ENCODE measurements at places on chromosomes 3 and 15. TPM values are rescaled to one million over a fixed set of nuclear protein-coding genes. Genes with fewer than 3 reads are reported as not detected.

Gene PRR20G
- total RNA-seq: not detected

Gene PLSCR2
- total RNA-seq: 0.69 TPM

Gene VEPH1
- total RNA-seq: 0.23 TPM

Gene OR5K2
- not detected for total RNA-seq

Gene PHLDB2
- total RNA-seq: 154 TPM

DNA sequence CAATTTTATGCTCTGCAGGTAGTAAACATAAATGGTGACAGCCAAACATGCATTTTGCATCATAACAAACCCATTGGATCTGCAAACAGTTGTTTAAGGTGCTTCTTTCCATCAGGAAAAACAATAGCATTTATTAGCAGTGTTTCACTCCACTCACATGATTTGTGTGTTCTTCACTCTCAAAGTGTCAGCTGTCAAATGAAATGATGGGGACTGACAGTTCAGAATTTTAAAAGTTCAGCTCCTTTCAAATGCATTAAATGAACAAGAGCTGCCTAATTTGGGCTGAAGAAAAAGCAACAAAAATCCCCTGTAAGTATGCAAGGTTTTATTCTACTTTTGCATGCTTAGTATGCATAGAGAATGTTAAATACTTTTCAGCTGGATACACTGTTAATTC, 145.2 kb upstream of the CDIN1 start:
- no peak for DNase-seq
- peaks cover 5% of the 10 kb centered on the region for H3K4me1 ChIP-seq
- H3K27me3 ChIP-seq: no peaks in the 10 kb centered on the region

- H3K4me1 ChIP-seq: no peaks in the 10 kb centered on the region
- no peak overlapping the region for H3K27ac ChIP-seq
- no peak for DNase-seq
- H3K36me3 ChIP-seq: no peaks in the 10 kb centered on the region
- H3K4me3 ChIP-seq: no peak overlapping the region
- no peaks in the 10 kb centered on the region for H3K27me3 ChIP-seq
Measured at GRCh38 chr3:168455814-168456213, 360.1 kb upstream of the GOLIM4 start.

DNA sequence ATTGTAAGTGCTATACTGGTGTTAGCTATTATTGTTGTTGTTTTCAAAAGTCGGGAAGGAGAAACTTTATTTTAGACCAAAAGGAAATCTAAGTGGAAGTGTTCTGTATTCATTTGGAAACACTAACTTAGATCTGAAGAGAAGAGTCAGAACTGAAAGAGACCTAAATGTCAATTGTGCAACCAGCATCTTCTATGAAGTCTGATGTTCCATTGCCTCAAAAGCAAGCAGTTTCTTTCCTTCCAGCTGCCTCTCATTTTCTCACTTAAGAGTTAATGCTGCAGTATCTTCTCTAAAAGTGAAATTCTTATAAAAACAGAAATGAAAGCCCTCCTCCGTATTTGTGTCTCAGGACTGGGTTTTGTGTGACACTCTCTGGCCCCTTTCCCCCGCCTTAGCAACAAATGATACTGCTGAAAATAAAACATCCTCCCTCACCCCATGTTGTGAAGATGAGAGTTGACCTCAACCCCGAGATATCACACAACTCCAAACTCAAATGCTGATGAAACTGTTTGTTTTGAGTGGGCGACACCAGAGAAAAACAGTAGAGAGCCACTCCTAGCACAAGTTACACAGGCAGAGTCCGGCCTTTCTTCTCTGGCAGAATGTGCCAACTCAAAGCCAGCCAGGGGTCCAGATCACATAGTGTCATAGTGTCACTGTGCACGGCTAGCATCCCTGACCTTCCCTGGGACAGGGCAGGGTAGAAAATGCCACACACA, 48.9 kb downstream of the GLDN start:
- no peaks in the 10 kb centered on the region for H3K36me3 ChIP-seq
- peaks cover 8% of the 10 kb centered on the region for H3K27me3 ChIP-seq
- no peak overlapping the region for H3K27ac ChIP-seq
- no peaks in the 10 kb centered on the region for H3K4me1 ChIP-seq
- H3K4me3 ChIP-seq: no peak overlapping the region
- no peak for DNase-seq

GRCh38 chr3:194561306-194561974, 71.8 kb downstream of the TMEM44 start:
- H3K4me1 ChIP-seq: no peaks in the 10 kb centered on the region
- H3K4me3 ChIP-seq: no peak overlapping the region
- H3K36me3 ChIP-seq: no peaks in the 10 kb centered on the region
- H3K27me3 ChIP-seq: no peaks in the 10 kb centered on the region
- no peak for DNase-seq

DNA sequence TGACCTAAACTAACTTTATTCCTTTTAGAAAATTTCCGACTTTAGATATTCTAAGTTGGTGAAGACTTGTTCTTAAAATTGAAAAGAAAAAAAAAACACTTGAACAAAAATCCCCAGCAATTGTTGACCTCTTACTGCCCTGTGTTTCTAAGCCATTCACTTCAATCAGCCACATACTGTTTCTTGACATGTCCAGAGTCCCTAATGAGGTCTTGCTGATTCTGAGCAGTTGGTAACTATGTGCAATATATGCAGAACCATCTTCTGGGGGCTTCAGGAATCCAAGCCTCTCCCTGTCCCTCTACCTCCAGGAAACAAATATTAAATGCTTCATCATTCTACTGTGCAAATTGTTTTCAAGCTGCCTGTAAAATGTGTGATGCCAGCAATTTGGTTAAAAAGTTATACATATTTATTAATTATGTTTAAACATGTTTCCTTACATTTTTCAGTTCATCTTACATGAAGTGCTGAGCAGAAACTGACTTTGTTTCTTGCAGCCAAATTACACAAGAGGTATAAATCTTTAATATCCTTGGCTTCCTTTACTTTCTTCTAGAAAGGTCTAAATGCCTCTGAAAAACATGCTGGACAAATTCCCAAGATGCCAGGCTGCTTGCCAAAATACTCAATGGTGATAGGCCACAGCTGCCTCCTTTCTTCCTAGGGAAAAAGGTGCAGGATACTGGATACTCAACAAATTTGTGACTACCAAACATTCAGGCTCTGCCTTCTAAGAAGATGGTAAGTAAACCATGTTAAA, 19.8 kb upstream of the GYG1 start:
- H3K4me3 ChIP-seq: no peak overlapping the region
- H3K4me1 ChIP-seq: peaks cover 29% of the 10 kb centered on the region
- H3K36me3 ChIP-seq: no peaks in the 10 kb centered on the region
- no peaks in the 10 kb centered on the region for H3K27me3 ChIP-seq
- H3K27ac ChIP-seq: peak overlapping the region; percentile 25

- peak overlapping the region; percentile 74 for H3K27ac ChIP-seq
- no peaks in the 10 kb centered on the region for H3K27me3 ChIP-seq
- H3K36me3 ChIP-seq: no peaks in the 10 kb centered on the region
- H3K4me3 ChIP-seq: no peak overlapping the region
Measured at GRCh38 chr3:152331998-152332397, 63.3 kb downstream of the MBNL1 start.

DNA sequence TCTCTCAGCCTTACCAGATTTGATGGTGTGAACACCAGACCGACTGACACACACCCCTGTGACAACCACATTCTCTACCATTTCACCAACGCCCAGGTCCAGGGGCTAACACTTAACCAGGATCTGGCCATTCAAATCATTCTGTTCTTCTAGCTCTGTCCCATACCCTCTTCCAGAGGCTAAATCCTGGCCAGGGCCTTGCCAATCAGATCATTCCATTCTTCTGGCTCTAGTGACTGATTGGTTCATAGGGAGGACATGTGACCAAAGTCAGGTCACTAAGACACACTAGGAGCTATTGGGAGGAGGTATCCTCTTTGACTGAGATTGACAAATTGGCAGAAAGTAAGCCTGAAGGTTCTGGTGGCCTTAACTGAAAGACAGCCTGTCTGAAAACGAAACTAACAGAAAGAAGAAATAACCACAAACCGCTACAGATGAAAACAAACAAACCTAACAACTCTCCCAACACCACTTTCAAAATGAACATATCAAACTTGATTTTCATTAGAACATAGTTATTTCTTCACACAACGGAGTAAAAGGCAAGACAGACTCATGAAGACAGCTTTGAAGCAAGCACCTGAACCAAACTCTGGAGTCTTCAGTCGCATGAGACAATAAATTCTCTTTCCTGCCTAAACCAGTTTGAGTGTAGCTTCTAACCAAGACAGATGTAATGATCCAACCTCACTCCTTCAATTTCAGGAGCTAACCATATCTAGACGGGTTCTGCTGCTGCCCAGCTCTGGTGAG, 68.5 kb downstream of the TRANK1 start:
- no peak for DNase-seq
- H3K27me3 ChIP-seq: no peaks in the 10 kb centered on the region
- H3K27ac ChIP-seq: no peak overlapping the region
- H3K4me1 ChIP-seq: no peaks in the 10 kb centered on the region
- no peak overlapping the region for H3K4me3 ChIP-seq
- H3K36me3 ChIP-seq: no peaks in the 10 kb centered on the region

- H3K36me3 ChIP-seq: no peaks in the 10 kb centered on the region
- no peaks in the 10 kb centered on the region for H3K4me1 ChIP-seq
- no peak overlapping the region for H3K27ac ChIP-seq
- no peaks in the 10 kb centered on the region for H3K27me3 ChIP-seq
Measured at GRCh38 chr3:102450976-102451375, 16.2 kb downstream of the ZPLD1 start.

- DNase-seq: no peak
- no peaks in the 10 kb centered on the region for H3K27me3 ChIP-seq
- no peak overlapping the region for H3K4me3 ChIP-seq
- H3K27ac ChIP-seq: no peak overlapping the region
Measured at GRCh38 chr3:34584971-34585370, 786.5 kb downstream of the PDCD6IP start.

- no peak for DNase-seq
- H3K27me3 ChIP-seq: no peaks in the 10 kb centered on the region
- no peak overlapping the region for H3K4me3 ChIP-seq
- no peaks in the 10 kb centered on the region for H3K36me3 ChIP-seq
- no peak overlapping the region for H3K27ac ChIP-seq
Measured at GRCh38 chr3:24605511-24606028, 110.9 kb upstream of the THRB start.

DNA sequence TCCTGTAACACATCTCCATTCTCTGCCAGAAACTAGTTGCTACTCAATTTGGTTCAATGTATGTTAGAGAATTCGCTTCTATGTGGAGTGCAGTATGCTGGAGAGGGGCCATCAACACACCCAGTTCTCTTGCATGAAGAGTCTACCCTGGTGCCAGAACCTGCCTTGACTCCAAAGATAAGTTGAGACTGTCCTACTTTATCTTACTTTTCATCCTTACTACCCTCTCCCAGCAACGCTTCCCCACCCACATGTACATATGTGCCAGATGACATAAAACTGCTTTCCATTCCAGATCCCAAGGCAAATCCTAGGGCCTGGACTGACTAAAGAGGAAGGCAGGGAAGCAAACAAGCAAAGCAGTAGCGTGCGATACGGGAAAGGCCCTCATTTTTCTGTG, 442.6 kb upstream of the THRB start:
- no peaks in the 10 kb centered on the region for H3K4me1 ChIP-seq
- no peaks in the 10 kb centered on the region for H3K27me3 ChIP-seq
- H3K36me3 ChIP-seq: no peaks in the 10 kb centered on the region
- no peak for DNase-seq
- H3K27ac ChIP-seq: no peak overlapping the region

DNA sequence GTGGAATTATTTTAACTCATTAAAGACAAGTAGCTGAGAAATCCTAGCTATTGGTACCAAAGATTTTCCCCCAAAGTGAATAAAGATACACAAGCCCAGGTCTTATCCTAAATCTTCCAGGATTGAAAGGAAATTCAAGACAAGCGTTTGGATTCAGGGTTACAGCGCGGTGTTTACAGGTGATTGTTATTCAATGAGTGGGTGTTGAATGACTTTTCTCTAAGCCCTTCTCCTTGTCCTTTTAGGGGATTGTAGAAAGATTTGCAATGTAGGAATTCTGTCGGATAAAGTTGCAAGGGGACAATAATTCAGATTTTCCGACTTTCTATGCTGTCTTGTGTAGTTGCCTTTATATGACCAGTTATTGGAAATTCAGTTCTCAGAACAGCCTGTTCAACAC, 57.2 kb downstream of the USP13 start:
- no peak overlapping the region for H3K4me3 ChIP-seq
- no peaks in the 10 kb centered on the region for H3K36me3 ChIP-seq
- H3K4me1 ChIP-seq: no peaks in the 10 kb centered on the region
- H3K27ac ChIP-seq: no peak overlapping the region

GRCh38 chr15:70521576-70522322, 241.6 kb downstream of the UACA start:
- no peaks in the 10 kb centered on the region for H3K36me3 ChIP-seq
- H3K4me3 ChIP-seq: no peak overlapping the region
- no peaks in the 10 kb centered on the region for H3K4me1 ChIP-seq
- H3K27me3 ChIP-seq: no peaks in the 10 kb centered on the region
